CD8-positive, alpha-beta memory T cell (primary cell): ENCODE measurements at places on chromosomes 16 and 17.
A peak's percentile ranks its signal among the peaks of the same experiment; 100 is the strongest.

- peak; percentile 40 for DNase-seq
Measured at GRCh38 chr17:66302761-66303626, 581 bp downstream of the PRKCA start.

DNA sequence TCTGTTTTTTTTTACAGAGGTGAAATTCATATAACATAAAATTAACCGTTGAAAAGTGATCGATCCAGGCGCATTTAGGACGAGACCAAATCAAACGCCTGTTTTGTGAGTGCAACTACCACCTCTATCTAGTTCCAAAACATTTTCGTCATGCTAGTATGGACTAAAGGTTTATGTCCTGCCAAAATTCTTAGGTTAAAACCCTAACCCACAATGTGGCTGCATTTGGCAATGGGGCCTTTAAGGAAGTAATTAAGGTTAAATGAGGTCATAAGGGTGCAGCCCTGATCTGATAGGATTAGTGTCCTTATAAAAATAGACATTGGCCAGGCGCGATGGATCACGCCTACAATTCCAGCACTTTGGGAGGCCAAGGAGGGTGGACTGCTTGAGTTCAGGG lies 32.8 kb upstream of the RCVRN start:
- DNase-seq, result no peak

DNA sequence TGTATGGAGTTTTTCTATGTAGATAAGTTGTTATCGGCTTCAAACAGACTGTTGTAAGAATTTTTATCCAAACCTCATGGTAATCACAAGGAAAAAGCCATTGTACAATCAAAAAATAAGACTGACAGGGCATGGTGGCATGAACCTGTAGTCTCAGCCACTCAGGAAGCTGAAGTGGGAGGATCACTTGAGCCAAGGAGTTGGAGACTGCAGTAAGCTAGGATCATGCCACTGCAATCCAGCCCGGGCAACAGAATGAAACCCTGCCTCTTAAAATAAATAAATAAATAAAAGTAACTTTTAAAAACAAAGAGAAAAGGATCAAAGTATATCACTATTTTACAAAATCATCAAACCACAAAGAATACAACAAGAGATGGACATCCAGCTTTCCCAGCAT lies 14.4 kb downstream of the OR1A1 start:
- DNase-seq, result no peak

- no peak for DNase-seq
Measured at GRCh38 chr17:64388961-64389565, 1.6 kb downstream of the PECAM1 start.

DNA sequence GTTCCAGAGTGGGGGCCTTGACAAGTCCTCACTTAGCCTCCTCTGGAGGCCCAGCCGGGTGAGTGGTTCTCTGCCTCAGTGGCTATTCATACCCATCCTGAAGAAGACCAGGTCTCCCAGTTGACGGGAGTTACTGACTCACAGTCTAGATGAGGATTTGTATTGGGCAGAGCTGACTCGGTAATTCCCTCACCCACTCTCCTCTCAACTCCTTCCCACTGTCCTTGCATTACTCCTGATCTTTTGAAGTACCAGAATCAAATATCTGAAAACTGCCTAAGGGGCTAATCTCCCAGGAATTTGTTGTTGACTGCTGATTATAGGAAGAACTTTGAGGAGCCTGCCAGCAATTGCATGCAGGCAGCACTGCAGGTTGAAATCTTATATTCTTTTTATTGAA lies 14.2 kb downstream of the SAP30BP start:
- no peak for DNase-seq

DNA sequence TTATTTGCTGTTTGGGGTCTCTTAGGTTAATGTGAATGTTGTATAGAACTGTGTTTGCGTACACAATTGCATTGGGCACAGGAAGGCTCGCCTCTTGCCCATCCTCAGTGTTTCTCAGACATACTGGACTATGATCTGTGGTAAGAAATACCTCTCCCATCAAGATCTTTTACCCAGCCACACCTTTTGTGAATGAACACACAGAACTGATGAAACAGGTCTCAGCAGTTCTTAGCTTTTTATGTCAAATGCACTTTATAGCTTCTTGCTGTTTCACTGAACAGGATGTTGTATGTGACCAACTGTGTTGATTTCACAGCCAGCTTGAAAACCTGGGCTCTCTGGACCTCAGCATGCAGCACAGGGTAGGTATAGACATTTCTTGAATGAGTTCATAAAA lies 31.5 kb downstream of the HAPSTR1 start:
- no peak for DNase-seq

DNA sequence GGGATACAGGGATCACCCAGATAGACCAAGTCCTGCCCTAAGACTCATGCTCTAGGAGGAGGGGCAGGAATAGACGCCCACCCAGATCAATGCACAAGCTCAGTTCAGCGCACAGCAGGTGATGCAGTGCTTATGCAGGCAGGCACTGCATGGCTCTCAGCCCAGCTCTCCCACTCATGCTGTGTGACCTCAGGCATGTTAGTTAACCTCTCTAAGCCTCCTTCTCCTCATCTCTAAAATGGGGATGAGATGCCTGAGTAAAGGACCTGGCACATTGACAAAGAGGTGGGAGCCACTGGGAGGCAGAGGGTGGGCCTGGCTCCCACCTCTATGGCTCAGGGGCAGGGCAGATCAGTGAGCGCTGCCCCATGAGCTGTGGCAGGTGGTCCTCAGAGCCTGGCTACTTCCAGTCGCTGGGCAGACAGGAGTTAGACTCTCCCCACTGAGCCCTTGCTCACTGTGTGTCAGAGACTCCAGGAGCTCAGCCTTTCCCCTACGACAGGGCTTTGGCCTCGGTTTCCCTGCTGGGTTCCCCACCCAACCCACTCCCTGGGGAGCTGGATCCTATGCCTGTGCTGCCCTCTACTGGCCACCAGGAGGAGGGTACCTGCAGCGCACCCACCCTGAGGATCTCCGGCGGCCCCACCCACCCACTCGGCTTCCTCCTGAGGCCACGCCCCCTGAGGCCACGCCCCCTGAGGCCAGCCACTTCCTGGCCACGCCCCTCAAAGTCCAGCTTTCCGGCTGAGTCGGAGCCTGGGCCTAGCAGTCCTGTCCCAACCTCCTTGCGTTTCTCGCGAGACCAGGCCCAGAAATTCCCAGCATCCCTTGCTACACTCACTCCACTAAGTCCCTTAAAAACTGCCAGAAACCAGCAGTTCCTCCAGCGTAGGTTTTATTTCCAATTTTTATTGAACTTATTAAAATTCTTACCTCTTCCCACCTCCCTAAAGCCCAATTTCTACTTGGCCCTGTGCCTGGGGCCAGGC lies 196.1 kb downstream of the GSG1L start:
- peak; percentile 48 for DNase-seq

GRCh38 chr16:4071686-4072561 lies 44.3 kb downstream of the ADCY9 start:
- no peak for DNase-seq

GRCh38 chr17:64081802-64082799 lies 47.8 kb downstream of the ERN1 start:
- peak; percentile 51 for DNase-seq

- no peak for DNase-seq
Measured at GRCh38 chr16:6803176-6803575, 529.5 kb upstream of the RBFOX1 start.

GRCh38 chr17:1399679-1400512 lies at the start of gene YWHAE:
Gene YWHAE (minus strand): TSS chr17:1400222. CDS start chr17:1400110, 112 bp downstream.
- DNase-seq, result peak; percentile 96

GRCh38 chr17:65191811-65192740 lies 54.9 kb downstream of the RGS9 start:
- no peak for DNase-seq

- DNase-seq, result no peak
Measured at GRCh38 chr16:1066584-1067172, 5.9 kb upstream of the SSTR5 start.

DNA sequence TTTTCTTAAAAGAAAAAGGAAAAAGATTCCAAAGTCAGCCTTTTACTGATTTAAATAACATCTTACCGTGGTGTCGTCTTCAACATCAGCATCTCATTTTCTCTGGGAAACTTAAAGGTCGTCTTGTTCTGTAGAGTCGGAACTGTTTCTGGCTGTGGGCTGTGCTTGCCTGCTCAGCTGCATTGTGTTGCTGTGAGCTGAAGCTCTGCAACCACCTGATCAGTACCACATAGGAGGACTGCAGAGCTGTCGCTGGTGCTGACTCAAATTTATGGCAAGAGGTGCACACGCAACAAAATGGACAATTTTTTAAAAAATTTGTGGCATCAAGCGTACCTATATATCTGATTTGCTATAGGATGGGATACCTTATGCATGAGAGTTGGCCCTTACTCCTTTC lies at the start of gene OMG:
OMG (minus strand) TSS at position 150 of the 400 bp plus-strand sequence. CDS start 908 bp downstream, outside the sequence.
- no peak for DNase-seq

DNA sequence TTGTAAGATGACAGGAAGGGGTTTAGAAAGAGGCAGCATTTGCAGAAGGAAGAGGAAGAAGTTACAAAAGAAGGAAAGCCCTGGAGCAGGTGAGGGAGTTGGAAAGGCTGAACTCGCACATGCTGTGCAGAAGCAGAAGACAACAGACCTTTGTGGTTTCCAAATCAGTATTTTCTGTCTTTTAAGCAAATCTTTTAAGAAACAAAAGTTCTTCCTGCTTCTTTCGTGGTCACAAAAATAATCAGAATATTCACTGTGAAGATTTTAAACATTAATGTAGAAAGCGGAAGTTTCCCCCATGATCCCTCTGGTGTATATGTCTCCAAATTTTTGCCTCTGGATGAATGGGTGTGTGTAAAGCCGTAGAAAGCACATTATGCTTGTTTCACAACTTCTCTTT lies 25.8 kb downstream of the ZNRF1 start:
- no peak for DNase-seq

DNA sequence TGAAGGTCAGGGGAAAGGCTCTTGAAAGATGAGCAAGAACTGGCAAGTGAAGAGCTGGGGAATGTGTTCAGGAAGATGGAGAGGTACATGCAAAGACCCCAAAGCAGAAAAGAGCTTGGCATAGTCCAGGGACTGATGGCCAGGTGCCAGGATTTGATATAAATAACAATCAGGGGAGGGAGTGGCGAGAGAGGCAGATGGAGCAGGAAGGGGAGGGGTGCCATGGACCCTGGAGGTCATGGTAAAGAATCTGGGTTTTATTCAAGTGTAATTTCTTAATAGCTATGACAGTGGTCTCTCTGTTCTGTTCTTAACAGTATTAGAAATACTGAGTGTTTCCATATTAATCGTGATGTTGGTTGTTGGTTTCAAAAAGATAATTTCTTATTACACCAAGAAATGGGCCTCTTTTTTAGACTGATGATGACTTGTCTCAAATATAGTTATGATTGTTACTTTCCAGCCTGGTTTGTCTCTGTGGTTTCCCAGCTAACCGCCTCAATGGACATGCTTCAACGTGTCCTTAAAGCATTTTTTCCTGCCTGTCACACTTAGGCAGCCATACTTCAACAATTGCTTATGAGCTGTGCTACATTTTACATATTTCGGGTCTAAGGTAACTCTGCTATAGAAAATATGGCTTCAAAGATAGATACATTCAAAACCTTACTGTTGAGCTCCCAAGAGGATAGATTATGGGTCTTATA lies 49.4 kb downstream of the MYH10 start:
- no peak for DNase-seq

- no peak for DNase-seq
Measured at GRCh38 chr17:68955181-68955841, at the start of gene ABCA8. Gene ABCA8 (minus strand): TSS chr17:68955392. CDS start chr17:68942034, 13,358 bp downstream.

DNA sequence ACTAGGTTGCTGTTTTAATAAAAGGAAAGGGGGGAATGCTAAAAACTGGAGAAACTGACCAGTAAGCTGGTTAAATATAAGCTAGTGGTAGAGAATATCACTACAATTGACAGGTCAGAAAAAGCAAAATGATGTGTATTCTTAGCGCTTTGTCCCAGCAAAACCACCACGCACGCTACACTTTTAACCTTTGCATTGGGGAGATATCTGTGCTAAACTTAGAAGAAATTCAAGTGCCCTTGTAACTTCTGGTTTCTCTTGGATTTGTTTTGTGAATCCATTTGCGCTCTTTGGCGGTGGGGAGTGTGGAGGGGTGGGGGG lies 1.4 kb downstream of the GAN start:
- no peak for DNase-seq

DNA sequence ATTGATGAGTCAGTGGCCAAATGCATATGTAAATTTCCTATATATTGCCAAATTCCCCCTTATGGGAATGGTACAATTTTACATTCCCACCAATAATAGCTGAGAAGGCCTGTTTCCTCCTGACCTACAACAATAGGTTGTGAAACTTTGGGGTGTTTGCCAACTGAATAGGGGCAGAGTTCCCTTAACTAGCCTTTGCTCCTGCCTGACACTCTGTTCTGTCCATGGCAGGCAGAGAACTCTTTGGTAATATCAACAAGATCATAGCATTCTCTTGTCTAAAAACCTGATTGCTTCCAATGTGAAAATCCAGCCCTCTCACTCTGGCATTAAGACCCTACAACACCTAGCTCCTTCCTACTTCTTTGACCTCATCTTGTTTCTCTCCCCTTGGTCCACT lies 149.7 kb downstream of the HAPSTR1 start:
- DNase-seq, result no peak

DNA sequence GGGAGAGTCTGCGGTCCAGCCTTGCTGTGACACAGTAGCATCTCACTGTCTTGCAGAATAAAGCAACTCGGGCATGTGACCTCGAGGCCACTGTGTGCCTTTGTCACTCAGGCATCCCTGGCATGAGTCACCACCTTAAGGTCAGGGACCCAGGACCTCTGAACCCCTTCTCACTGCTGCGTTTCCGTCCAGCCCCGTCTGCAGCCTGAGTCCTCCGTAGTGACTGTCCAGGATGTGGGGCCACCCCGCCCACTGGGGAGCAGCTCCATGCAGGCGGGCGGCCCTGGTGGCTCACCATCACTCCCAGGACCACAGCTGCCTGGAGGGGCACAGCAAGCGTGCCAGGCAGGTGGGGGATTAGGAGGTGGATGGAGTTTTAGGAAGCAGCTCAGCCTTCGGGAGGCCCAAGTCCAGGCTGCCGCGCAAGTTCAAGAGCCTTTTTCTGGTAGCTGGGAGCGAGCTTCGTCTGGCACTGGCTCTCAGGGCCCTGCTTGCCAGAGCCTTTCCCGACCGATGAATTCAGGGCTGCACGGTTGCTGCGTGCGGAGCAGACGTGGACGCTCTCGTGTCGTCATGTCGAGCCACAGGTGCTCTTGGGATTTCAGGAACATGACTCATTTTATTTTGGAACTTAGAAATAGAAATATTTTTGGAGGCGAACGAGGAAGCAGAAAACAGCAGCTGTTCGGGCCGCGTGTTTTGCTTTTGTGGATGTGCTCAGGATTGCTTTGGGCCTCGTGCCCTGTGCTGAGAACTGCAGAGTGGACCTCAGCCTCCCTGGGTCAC lies 16.8 kb downstream of the KCTD5 start:
- DNase-seq, result no peak

DNA sequence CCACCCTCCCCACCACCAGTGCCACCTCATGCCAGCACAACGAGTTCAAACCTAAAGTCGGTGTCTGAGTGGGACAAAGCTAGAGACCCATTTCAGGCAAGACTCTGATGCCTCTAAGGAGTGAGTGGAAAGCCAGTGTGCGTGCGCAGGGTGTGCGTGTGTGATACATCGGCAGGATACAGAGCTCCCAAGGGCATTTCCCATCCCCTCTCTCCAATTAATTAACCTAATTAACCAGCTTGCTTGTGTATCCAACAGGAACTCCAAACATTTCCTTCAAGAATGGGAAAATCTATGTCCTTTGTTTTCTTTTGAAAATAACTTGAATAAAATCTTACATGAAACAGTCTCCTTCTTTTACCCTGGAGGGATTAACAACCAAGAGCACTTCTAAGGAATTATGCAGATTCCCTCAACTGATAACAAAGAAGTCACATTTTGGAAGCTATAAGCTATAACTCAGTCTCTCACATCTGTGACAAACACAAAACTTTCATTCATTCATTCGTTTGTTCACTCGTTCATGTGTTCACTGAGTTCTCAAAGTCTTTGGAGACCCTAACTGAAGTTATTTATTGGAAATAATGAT lies 9.9 kb downstream of the ATPAF2 start:
- DNase-seq, result no peak

- no peak for DNase-seq
Measured at GRCh38 chr17:63001689-63002394, 35.8 kb downstream of the TANC2 start.
